ENCODE measurements at places on chromosomes 11 and 22.

GRCh38 chr11:109512249-109512648 is 90.3 kb downstream of the C11orf87 start:
- no peak for DNase-seq

DNA sequence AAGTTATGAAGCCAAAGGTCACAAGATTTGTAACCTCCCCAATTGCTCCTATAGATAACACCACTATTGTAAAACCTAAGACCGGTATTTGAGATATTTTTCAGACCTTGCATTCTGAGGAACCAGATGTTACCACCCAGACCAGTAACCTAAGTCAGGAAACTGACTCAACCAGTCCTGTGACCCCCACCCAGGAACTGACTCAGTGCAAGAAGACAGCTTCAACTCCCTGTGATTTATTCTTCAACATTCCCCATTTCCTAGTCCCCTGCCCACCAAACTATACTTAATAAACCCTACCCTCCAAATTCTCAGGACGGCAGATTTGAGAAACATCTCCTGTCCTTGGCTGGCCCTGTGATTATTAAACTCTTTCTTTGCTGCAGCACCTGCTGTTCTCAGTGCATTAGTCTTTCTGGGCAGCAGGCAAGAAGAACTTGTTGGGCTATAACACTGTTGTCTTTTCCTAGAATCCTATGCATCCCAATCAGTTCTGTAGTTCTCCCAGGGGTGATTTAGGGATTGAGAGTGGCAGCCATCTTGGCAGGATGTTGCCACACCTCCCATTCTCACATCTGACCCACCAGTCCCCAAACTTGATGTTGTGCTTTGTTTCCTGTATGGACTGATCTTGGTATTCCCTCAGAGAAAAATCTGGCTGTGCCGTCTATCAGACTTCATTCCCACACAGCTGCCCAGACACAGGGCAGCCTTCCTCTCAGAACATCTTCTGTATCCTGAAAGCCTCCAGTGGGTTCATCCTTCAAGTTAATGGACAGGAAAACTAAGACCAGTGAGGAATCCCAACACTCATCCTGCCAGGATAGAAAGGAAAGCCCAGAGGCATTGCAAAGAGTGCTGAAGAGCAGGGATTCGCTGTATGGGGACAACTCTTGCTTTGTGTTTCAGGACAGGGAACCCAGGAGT is 104.0 kb downstream of the PDE2A start:
- no peak for DNase-seq

DNA sequence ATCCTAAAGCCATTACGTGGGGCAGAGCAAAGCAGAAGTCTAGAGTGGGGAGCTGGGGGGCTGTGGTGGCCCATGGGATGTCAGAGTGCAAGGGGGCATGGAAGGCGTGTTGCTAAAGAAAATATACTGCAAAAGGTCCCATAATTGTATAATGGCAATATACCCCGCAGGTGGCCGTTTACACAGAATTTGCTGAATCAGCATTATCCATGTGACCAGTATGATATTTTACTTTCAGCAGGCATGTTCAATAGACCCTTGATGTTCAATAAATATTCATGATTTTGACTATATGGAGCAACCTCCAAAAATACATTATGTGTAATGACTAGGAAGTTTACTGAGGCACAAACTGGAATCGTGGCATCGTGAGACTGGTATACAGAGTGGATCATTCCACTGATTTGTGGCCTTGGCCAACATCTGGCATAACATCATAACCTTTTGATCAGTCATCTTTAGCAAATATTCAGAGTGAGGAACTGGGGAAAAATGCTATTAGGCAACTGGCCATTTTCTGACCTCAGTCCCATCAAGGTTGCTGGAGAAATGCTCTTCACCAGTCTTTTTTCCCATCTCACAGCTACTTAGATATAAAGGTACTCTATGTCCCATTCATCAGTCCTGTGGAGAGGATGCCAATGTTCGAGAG is 29.3 kb upstream of the PPP2R1B start:
- DNase-seq: no peak

DNA sequence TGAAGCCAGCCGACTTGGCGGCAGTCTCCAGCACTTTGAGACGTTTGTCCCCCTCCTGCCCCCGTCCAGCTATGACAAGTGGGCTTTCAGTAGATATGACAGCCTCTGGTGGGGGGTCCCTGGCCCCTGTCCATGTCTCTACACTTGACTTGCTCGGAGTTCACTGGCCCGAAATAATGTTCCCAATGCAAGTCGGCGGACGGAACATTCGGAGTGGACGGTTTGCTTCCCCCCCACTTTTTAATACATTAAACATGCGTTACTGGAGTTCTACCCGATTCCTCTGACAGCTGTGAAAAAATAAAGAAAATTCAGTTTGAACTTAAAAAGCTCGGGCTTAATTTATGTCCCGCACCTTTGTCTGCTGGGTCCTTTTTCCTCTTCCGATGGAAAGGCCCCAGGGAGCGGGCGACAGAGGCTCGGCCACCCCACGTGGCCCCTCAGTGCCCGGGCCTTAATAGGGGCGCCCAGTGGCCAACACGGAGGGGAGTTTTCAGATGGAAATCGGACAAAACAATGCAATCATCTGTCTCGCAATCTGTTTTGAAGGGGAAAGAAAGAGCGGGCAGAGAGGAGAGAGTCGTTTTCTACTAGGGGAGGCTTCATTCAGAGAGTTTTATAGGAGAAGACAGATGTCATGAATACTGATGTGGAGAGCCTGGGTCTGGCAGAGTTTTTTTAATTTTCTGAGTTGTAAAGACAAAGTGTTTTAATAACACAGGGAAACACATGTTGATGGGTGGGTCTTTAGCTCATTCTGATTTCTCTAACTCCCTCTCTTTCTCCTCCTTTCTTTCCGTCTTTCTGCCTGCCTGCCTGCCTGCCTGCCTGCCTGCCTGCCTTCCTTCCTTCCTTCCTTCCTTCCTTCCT is 50.2 kb downstream of the SMIM38 start:
- DNase-seq: no peak

GRCh38 chr22:38524429-38524828 is 18.3 kb upstream of the DDX17 start:
- DNase-seq: no peak

GRCh38 chr11:60378354-60378753 is at the start of gene MS4A7:
Gene MS4A7, plus strand, starts transcription at chr11:60378532. Its CDS starts 4,610 bp downstream, at chr11:60383142.
- DNase-seq: no peak

DNA sequence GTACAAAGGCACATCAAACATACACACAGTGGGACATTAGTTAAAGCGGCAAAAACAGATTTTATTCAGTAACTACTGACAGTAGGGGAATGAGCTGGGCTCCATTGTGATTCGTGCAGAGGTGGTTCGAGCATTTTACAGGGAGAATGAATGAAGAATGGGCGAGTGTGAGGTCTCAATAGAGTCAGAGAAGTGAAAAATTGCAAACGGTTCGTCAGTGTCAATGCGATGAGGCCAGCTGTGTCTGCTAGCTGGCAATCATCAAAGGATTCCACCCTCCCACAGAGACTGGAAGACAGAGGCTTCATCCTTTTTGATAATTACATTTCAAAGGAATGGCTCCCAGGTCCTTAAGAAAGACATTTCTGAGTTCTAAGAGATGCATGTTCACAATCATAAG is 17.4 kb downstream of the OR4D9 start:
- no peak for DNase-seq

DNA sequence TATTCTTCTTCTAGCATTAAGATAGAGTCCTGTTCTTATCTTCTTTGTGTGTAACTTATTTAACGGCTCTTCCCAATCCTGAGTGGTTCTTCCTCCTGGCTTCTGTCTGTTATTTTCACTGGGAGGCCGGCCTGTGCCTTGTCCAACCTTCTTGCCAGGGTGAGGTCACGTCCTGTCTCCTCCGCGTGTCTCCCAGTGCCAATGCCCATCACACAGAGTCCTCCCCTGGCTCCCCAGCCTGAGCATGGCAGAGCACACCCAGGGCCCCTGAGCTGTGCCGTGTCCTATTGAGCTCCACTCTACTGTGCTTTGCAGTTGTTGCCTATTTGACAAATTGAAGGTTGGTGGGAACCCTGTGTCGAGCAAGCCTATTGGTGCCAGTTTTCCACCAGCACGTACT is 487.3 kb downstream of the BRD1 start:
- no peak for DNase-seq

GRCh38 chr22:37282385-37282677 is at the start of gene CYTH4:
Gene CYTH4, plus strand, starts transcription at chr22:37282508. Its CDS starts 62 bp downstream, at chr22:37282570.
- no peak for DNase-seq

GRCh38 chr11:117931971-117932370 is 2.8 kb upstream of the TMPRSS13 start:
- no peak for DNase-seq

DNA sequence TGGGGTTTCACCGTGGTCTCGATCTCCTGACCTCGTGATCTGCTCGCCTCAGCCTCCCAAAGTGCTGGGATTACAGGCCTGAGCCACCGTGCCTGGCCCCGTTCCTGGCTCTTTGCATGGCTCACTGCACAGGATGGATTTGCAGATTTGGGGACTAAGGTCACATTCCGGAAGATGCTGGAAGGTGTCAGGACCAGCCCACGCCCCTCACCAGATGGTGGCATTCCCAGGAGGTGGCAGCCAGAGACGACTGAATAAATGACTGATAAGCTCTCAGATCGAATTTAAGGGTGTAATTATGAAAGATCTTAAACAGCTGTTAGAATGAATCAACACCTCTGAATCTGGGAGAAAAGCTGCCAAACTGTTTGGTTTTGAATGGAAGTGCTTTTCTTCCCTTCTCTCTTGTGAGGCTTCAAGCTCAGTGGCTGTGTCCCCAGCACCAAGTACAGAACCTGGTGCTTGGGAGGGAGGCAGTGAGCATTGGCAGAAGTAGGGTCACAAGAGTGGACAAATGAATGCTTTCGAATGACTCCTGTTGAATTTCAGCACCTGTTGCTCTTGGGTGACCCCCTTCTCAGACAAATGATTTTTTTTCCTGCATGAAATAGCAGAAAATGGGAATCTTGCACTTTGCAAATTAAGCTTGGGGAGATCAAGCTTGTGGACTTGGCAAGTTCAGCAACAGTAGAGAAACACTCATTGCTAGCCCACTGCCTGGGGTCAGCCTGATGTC is 69.6 kb downstream of the KIAA1671 start:
- no peak for DNase-seq

GRCh38 chr11:8777907-8778767 is 95.5 kb downstream of the RPL27A start:
- no peak for DNase-seq

- DNase-seq: peak; percentile 29
Observed at GRCh38 chr11:125517116-125517770, 21.2 kb upstream of the FEZ1 start.

GRCh38 chr22:48478529-48479265 is 1349.0 kb downstream of the BRD1 start:
- no peak for DNase-seq

All from NCI-H1417 treated with DMSO at 0.1 percent for 48 hours (cell line).